Activated CD8-positive, alpha-beta T cell treated with anti-CD3 and anti-CD28 coated beads for 36 hours (primary cell): ENCODE measurements at places on chromosomes 3 and 15. TPM values are rescaled to one million over a fixed set of nuclear protein-coding genes. Genes with fewer than 3 reads are reported as not detected.

DNA sequence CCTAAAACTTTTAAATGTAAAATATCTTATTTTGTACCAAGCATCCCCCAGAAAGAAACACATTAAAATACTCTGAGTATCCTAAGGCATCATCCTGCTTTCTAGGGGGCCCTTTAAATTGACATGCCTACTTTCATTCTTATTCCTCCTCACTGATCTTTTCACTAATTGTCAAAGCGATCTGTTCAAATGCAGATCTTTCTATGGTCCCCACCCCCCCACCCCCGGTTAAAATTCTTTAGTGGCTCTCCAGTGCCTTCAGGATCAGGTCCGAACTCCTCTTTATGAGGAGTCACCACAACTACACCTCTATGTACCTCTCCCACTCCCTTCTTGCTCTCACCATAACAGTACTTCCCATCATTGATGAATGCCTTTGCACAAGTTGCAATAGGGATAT lies 19.2 kb upstream of the TFDP2 start:
- no peak for DNase-seq

DNA sequence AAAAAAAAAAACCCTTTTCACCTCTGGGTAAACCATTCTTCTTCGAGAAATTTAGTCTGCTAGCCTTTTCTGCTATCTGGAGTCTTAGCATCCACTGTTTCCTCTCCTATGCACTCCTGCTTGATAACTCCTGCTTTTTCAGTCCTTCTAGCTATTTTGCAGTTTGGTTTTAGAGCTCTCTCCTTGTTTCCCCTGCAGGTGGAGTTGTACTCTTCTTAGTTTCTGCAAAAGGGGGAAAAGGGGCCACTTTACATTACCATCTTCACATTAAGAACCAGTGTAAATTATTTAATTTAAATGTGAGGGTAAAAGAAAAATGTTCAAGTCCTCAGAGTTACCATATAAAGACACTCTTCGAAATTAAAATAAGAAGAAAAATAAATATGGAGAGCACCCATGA lies 23.6 kb upstream of the MYLK start:
- DNase-seq = no peak

DNA sequence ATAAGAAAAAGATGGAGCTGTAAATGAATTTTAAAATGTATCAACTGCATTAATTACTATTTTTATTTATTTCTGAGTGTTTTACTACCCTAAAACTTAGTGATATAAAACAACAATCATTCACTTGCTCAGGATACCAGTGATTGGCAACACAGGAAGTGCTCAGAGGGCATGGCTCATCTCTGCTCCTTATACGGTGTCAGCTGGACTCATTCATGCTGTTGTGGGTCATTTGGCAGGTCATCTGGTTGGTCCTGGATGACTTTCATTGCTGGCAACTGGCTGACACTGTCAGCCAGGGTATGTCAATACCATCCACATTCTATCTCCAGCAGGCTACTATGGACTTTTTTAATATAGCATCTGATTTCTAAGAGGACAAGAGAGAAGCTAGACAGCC lies 689.6 kb upstream of the NECTIN3 start:
- DNase-seq = no peak

GRCh38 chr15:69117431-69117871 lies 43.0 kb upstream of the GLCE start:
- DNase-seq = no peak

- no peak for DNase-seq
These were observed 20.0 kb upstream of the GOLGA6C start for GRCh38 chr15:75238150-75238549.

GRCh38 chr15:84023636-84024035 lies 211.9 kb upstream of the GOLGA6L4 start:
- peak; percentile 47 for DNase-seq

DNA sequence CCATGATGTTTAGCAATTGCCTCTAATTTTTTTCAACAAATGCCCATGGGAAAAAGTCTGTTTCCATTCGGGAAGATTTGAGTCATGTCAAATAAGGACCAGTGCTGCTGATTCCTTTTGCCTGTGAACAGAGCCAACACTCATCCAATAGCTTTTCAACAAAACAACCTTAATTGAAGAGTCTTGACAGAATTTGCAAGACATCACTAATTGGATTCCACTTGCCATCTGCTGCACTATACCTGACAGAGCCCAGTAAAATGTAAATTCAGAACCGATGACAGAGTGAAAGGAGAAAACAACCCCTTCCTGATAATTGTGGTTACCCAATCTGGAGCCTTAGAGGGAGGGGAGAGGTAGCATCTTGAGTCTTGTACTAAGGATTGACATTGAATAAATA lies 426.7 kb downstream of the AGBL1 start:
- DNase-seq = no peak

GRCh38 chr3:41330465-41330864 lies 131.2 kb downstream of the CTNNB1 start:
- no peak for DNase-seq

DNA sequence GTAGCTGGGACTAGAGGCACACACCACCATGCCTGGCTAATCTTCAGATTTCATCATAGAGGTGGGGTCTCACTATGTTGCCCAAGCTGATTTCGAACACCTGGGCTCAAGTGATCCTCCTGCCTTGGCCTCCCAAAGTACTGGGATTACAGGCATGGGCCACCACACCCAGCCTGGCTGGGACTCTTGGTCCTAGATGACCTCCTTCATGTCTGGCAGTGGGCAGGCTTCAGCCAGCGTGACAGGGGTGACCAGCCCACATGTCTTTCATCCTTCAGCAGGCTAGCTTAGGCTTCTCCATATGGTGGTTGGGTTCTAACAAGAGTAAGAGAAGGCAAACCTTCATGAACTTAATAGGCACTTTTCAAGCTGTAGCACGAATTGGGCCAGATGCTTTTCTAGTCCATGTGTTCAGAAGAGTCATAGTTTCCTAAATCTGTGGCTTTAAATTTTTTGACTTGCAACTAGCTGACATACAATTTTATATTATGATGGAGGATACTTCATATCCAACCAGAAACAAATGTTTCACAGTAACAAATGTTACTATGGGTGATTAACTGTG lies 7.6 kb downstream of the GPD1L start:
- DNase-seq = peak; percentile 15

DNA sequence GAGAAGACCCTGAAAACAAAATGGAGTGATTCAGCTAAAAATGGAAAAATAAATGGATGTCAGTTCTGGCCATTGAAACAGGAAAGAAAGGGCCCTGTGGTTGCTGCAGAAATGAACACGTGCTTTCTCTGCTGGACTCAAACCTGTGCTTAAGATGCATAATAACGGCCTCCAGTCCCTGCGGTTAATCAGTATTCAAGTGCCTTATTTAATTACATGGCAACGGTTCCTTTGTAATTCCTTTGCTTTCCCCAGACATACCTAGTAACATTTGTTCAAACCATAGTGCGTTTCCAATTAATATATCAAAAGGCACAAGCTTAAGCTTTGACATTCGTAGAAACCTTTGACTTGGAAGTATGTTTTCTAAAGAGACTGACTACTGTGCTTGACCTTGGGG lies 428.3 kb downstream of the GABRG3 start:
- no peak for DNase-seq

DNA sequence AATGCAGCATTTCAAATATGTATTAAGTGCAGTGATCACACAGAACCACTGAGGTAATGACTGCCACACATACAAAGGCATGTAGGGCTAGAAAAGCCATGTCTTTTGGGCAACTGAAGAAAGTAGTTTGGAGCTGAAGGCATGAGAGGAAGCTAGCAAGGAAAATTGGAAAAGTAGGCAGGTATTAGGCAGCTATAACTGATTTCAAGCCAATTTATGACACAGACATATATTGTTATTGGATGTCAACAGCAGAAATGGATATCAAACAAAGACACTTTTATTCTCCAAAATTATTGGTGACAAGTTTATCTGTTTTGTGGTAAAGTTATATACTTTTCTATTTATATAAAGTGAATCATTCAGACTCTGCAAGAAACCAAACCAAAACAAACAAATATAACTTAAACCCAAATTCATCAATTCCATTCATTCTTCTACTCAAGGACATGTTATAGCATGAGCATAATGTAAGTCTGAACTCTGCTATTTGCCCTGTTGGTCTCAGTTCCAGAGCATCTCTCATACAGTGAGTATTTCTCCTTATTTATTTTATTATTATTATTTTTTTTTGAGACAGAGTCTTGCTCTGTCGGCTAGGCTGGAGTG lies 307.4 kb upstream of the COL8A1 start:
- no peak for DNase-seq

DNA sequence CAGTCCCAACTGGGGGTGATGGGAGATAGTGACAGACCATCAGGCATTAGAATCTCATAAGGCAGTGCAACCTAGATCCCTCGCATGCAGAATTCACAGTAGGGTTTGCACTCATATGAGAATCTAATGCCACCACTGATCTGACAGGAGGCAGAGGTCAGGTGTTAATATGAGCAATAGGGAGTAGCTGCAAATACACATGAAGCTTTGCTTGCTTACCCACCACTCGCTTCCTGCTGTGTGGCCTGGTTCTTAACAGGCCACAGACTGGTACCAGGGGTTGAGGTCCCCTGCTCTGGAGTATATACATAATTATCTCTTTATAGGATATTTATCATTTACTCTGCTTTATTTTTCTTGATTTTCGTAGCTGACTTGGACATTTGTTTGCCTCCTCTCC lies 36.0 kb upstream of the ZMAT3 start:
- DNase-seq = no peak

DNA sequence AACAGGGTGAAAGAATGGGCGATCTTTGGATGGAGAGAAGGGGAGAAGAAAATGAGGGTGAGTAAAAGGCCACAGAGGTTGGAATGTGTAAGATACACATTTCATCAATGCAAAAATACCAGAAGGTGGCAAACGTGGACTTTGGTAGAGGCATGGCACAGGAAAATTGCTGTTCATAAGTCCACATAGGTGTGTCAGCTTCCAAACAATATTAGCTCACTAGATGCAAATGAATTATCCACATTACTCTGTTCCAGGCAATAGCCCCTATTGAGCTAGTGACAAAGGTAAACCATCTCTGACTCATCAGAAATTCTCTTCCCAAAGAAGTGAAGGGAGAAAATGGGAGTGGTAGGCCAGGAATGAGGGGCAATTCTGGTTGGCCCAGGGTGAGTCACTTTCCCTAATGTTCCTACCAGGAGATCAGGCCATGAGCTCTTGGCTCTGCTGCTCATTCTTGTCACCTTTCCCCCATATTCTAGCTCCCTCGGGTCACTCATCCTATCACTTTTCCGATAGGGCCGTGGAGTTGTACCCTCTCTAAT lies 19.9 kb downstream of the ACKR2 start:
- DNase-seq = no peak

- peak; percentile 18 for DNase-seq
These were observed 17.3 kb downstream of the PXK start for GRCh38 chr3:58349792-58350626.

Gene CPNE9
- not detected for total RNA-seq

Gene CFAP91
- total RNA-seq = not detected

Gene SUSD5
- total RNA-seq = not detected

Gene KCNMB3
- 0.34 TPM for total RNA-seq

Gene STRIT1
- not detected for total RNA-seq
